ENCODE measurements at places on chromosomes 12 and 14.

DNA sequence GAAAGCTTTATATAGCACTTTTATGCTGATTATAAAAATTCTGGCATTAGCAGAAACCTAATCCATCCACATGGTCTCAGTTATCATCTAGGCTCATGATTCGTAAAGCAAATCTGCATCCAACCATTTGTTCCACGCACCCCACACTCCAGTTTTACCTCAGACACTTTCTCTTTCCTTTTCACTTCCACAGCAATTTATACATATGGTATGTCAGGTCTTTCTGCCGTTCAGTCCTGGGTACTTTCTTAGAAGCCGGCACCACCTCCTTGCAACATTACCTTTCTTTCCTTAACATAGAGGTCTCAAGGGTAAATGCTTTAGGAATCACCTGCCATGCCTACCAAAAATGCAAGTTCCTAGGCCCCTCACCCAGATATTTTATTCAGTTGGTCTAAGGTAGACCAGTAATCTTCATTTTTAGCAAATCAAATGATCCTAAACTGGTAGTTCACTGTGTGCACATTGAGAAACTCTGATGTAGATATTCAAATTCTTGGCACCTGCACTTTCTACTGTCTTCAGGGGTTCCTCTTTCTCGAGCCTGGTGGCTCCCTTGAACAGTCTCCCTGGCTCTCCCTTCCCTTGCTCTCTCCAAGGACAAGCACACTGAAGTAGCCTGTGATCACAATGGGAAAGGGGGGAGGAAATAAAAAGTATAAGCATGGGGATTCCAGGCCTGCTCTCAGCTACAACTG, 2.8 kb upstream of the KRAS start:
- no peak for DNase-seq

DNA sequence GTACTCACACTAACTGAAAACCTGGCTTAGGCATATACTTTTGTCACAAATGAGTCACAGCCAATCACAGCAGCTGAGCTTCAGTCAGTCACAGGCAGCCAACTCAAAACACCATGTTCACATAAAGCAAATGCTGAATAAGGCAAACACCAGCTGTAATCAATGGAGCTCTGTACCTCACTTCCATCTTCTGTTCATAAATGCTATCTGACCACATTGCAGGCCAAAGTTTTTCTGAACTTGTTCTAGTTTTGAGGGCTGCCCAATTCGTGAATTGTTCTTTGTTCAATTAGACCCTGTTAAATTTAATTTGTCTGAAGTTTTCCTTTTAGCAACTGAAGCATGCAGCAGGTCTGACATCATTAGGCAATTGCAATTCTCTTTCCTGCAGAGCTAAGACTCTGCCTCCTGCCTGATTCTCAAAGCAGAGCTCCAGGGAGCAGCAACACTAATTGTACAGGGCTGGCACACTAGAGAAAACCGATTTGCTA, 129.9 kb downstream of the WIF1 start:
- peak; percentile 66 for DNase-seq

DNA sequence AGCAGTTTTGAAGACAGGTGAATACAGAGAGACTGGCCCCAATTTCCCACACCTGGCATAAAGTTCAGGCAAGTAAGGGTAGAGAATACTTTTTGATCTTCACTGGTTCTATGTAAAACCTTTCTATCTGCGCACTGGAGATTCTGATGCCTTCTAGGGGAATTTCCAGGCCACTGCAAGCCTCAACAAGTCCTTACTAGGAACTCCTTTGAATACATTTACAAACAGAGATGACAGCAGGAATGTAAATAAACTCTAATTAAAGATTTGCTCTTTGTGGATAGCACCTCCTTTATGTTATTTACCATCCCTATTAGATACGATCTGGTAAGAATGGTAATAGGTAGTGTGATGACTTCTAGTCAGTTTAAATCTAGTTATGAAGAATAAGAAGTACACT, 69.2 kb downstream of the NTN4 start:
- no peak for DNase-seq

GRCh38 chr14:81401420-81402122, 1.4 kb upstream of the STON2 start:
- DNase-seq, result no peak

GRCh38 chr12:111406474-111407376, 1.0 kb downstream of the SH2B3 start:
- DNase-seq, result no peak

GRCh38 chr12:93380480-93381121, 2.9 kb downstream of the NUDT4 start:
- peak; percentile 28 for DNase-seq

- no peak for DNase-seq
These were observed 14.1 kb upstream of the ACSM4 start for GRCh38 chr12:7289743-7290142.

- DNase-seq, result no peak
These were observed 170.7 kb downstream of the NOVA1 start for GRCh38 chr14:26427097-26427496.

- DNase-seq, result no peak
These were observed 161.0 kb downstream of the ALX1 start for GRCh38 chr12:85441025-85441424.

DNA sequence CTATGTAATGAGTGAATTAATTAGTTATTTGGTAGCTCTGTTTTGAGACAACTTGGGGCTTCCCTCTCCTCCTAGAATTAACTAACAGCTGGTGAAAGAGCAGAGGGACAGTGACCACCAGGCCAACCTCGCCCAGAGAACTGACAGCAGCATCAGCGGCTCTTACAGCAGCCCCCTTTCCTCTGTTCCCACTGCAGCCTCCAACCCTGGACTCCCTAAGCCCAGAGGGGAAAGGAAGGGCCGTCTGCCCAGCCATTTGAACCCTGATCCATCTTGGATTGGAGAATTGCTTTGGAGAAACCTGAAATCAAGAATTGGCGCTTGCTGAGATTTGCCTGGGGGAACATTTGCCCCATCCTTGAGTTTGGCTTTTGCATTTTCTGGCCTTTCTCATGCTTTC, 45.5 kb downstream of the B4GALNT3 start:
- no peak for DNase-seq

GRCh38 chr12:44053549-44054127, 217.8 kb downstream of the TMEM117 start:
- no peak for DNase-seq

DNA sequence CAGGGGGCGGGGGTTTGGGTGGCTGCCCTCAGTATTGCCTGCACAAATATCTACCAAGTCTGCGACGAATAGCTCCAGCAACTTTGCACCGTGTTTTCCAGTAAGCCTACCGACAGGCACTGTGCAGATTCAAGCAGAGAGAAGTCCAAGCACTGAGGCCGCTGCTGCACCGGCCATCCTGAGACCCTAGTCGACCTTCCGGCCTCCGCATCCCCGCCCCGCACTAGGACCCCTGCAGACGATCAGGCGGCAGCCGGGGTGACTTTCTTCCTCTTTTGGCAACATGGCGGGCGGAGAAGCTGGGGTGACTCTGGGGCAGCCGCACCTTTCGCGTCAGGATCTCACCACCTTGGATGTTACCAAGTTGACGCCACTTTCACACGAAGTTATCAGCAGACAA, at the start of gene EIF2S3B:
TSS of gene EIF2S3B (plus strand) at position 271 of the 400 bp plus-strand sequence. CDS start at position 284, 13 bp downstream.
- no peak for DNase-seq

GRCh38 chr14:88848571-88848970, 24.1 kb downstream of the TTC8 start:
- no peak for DNase-seq

DNA sequence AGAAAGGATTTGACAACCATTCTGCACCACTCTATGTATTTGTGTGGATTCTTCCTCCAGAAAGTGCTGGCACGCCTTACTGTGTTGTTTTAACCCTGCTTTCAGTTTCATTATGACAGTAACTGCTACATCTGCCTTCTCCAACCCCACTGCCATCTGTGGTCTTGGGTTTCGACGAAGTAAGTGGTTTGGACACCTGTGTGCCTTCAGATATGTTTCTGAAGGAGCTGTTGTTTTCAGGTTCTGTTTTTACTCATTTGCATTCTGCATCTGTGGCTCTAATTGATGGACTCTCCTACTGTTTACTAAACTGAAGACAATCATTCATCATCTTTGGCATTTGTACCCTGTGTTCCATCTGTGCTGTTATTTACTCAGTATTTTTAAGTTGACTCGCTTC, 4.1 kb downstream of the TSHR start:
- no peak for DNase-seq

GRCh38 chr12:2924019-2924418, 33.3 kb downstream of the TULP3 start:
- DNase-seq, result no peak

GRCh38 chr12:4293966-4294505, 20.5 kb downstream of the CCND2 start:
- no peak for DNase-seq

DNA sequence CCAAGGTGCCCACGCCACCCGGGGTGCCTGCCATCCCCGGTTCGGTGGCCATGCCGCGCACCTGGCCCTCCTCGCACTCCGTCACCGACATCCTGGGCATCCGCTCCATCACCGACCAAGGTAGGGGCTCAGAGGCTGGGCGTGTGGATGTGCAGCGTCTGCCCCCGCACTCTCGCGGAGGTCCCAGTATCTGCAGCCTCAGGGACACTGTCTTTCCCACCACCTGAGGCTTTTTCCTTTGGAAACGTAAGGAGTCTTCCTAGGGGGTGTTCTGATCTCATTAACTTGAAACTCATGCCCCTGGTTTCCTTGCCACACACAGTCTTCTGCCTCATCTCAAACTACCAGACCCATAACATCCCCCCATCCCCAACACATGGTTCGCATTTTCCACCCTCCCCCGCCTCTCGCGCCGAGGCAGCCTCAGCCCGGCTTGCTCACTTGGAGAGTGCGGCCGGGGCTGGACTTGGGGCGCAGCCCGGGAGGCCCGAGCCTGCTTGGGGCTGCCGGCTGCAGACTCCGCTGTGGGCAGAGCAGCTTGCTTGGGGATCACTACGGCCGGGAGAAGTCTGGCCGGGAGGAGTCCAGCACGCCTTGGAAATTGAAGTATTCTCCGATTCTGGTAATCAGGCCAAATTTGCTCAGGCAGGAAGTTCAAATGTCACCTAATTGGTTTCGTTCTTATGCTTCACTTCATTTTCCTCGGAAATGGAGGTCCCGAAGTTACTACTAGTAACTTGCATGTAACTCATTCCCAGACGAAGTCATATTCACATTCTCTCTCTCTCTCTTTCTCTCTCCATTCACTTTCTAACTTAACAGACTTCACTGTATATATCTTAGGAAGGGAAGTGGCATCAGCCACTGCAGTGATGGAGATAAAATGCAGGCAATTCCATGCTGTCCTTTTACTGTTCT, 2.0 kb downstream of the PAX9 start:
- peak; percentile 66 for DNase-seq

GRCh38 chr14:98194821-98195220, 1077.2 kb downstream of the BCL11B start:
- DNase-seq, result no peak

DNA sequence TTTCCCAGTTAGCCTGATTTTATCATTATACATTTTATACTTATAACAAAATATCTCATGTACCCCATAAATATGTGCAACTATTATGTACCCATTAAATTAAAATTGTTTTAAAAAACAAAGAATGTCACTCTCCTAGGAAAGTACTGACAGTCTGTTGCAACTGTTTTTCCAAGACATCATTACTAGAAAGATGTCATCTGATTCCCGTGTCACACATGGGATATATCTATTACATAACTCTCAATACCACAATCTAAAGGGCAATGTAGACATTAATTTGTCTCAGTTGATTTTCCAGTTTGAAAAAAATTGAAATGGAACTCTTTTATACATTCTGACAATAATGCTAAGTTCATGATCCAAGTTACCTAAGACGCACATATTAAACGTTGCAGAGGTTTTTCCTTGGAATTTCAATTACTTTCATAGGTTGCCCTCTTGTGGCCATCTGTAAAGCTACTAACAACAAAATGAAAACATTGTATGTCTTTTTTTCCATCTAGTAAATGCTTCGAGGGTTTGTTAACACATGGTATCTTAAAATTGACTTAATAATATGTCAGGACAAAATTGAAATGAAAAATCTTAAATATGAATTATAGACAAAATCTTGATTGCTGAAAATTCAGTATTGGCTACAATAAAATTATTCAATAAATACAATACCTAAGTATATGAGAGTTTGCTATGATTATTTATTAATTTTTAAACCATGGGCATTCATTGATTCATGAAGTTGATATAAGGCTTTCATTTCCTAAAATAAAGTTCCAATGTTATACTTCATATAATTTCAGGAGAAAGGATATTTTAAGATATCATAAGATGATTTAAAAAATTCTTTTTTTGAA, 131.6 kb downstream of the PPFIA2 start:
- peak; percentile 40 for DNase-seq

GRCh38 chr14:105223260-105223659, 25.1 kb upstream of the BTBD6 start:
- DNase-seq, result no peak

DNA sequence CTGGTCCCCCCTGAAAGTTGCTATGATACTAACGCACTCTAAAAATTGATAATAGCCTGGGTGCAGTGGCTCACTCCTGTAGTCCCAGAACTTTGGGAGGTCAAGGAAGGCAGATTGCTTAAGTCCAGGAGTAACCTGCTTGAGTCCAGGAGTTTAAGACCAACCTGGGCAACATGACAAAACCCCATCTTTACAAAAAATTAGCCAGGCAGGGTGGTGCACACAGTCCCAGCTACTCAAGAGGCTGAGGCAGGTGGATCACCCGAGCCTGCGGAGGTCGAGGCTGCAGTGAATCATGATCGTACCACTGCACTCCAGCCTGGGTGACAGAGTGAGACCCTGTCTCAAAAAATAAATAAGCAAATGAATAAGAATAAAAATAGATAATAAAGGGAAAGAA, 42.9 kb downstream of the HEATR5A start:
- no peak for DNase-seq

DNA sequence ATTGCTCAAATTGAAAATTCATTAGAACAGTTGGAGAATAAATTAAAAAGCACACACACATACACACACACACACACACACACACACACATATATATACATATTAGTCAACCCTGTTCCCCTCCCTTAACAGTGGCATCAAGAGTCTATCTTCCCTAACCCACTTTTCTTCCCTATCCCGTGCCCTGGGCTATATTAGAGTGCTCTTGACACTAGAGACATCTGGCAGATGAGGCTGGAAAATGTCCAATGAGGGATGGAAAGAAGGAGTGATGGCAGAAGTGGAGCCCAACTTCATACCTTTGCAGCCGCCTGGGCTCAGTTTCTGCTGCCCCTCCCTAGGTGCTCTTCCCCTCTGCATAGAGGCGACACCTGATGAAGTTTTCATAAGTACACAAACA, 172.4 kb upstream of the NUDT4 start:
- DNase-seq, result no peak

DNA sequence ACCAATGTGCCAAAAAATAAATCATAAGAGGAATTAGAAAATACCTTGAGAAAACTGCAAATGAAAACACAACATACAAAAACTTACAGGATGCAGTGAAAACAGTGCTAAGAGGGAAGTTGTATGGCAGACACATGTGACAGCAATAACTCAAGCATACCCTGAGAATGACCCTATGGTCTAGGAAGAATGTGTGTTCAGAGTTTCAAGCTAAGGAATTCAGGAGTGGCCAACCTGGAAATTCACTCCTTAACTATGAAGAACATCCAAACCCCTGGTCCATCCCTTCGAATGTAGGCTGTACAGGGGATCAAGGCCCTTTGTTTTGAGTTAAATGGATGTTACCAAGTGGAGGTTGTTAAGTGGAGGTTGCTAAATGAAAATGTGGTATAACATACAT, 16.7 kb upstream of the TTC9 start:
- no peak for DNase-seq

Measured in retina (tissue), 1 donor.